ENCODE measurements at places on chromosomes 5 and 9.

DNA sequence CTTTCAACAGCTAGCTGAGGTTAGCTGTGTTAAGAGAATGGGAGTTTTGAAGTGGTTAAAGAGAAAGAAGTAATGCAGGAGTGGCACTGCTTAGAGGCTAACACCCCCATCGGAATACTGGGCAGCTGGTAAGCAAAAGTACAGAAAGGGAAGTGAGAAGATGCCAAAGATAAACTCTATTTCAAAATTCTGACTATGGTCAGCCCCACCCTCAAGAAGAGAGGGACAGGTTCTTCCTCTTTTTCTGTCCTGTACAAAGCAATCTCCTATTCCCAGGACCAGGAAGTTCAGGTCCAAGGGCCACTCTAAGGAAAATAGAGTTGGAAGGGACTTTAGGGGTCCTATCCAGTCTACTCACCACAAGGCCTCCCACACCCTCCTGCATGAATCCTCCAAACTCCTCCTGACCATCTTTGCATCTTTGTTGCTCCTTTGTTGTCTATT lies 45.9 kb upstream of the JAK2 start:
- DNase-seq, result no peak

DNA sequence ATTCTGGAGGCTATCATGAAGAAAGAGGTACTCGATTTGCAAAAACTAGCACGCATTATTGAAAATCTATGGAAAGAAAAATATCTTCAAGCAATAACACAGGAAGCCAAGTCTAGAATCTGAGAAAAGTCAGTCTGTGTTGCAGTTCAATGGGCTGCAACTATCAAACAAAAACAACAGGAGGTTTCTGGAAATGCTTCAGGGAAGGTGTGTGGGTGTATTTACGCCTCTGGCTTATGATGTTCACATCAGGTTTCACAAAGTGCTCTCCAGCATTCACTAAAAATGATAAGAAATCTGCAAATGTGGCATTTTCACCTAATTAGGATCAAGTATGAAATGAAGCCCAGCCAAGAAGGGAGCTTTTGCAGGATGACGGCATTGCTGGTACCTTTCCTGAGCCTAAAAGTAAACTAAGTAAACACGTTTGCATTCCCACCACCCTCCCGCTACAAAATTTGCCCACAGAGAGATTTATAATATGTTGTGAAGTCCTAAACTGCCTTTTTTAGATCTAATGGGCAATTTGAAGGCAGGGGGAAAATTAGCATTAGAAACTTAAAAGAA lies 146.4 kb downstream of the GABRB2 start:
- no peak for DNase-seq

DNA sequence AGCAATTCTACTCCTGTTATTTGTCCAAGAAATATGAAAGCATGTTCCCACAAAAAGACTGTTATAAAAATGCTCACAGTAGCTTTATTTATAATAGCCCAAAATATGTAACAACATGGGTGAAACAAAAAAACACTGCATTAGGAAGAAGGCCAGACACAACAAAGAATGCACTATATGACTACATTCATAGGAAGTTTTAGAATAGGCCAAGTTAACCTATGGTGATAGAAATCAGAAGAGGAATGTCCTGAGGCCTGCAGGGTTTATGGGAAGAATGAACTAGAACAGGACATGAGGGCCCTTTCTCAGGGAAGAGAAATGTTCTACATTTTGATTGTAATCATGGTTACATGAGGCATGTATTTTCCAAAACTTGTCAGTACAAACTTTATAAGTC lies 24.7 kb upstream of the TAS2R1 start:
- DNase-seq, result no peak

DNA sequence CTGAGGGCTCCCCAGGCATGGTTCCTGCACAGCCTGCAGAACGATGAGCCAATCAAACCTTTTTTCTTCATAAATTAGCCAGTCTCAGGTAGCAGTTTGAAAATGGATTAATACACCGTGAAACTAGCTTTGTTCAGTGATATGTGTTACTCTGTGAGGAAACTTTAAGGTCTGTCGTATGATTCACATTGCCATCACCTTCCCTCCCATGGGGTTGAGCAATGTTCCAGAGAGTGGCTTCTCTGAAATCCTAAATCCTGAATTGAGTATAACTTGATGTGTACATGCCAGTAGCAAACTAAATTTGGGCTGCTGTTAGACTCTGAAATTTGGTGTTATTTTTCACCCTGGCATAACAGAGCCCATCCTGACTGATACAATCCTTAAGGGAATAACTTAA lies 866.4 kb upstream of the C9orf72 start:
- DNase-seq, result no peak

DNA sequence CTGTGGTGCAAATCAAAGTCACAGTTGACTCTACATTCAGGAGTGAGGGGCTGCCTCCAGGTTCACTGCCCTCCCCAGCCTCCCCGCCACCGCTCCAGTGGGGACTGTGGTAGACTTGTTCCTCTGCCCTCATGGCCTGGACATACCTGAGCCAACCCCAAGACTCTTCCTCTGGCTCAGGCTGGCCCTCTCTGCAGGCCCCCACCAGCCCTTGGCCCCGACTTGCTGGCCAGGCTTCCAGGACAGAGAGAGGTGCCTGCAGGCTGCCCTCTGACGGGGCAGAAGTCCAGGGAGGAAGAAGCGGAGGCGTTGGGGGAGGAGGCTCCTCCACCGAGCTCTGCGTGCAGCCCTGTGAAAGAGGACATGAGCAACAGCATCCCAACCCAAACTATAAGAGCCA lies 2.8 kb upstream of the SARDH start:
- no peak for DNase-seq

GRCh38 chr5:172396220-172396619 lies 58.1 kb downstream of the SH3PXD2B start:
- no peak for DNase-seq

DNA sequence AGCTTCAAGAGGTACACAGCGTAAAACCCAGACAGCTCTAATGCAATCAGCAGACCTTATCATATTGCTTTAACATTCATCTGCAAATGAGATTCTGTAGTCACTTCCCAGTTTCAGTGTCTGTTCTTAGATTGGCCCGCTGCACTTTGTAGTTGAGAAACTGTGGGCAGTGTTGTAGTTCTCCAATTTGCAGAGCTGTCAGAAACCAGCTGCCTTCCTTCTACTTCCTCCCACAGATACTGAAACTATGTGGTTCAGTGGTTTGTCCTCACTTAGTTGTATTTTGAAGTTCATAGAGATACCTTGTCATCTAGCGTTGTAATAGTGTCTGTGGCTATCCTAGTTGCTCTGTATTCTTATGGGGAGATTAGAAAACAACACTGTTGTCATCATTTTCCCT lies 39.6 kb upstream of the TRIM36 start:
- peak; percentile 29 for DNase-seq

GRCh38 chr5:57442080-57442839 lies 40.4 kb downstream of the ACTBL2 start:
- DNase-seq, result no peak

DNA sequence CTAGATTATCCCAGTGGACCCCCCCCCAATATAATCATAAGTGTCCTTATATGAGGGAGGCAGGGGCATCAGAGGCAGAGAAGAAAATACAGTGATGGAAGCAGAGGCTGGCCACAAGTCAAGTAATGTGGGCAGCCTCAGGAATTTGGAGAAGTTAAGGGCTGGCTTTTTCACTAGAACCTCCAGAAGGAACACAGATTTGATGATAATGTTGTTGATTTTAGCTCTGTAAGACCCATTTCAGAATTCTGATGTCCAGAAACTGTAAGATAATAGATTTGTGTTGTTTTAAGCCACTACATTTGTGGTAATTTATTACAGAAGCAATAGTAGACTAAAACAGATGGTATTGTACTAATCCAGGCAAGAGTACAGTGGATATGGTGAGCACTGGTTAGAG lies 36.3 kb upstream of the LRRTM2 start:
- DNase-seq, result no peak

GRCh38 chr9:75438716-75439115 lies 350.4 kb downstream of the OSTF1 start:
- no peak for DNase-seq

GRCh38 chr9:98357921-98358535 lies 102.6 kb upstream of the TBC1D2 start:
- DNase-seq, result no peak

- no peak for DNase-seq
Observed at GRCh38 chr5:132281856-132282614, 12.2 kb upstream of the SLC22A4 start.

DNA sequence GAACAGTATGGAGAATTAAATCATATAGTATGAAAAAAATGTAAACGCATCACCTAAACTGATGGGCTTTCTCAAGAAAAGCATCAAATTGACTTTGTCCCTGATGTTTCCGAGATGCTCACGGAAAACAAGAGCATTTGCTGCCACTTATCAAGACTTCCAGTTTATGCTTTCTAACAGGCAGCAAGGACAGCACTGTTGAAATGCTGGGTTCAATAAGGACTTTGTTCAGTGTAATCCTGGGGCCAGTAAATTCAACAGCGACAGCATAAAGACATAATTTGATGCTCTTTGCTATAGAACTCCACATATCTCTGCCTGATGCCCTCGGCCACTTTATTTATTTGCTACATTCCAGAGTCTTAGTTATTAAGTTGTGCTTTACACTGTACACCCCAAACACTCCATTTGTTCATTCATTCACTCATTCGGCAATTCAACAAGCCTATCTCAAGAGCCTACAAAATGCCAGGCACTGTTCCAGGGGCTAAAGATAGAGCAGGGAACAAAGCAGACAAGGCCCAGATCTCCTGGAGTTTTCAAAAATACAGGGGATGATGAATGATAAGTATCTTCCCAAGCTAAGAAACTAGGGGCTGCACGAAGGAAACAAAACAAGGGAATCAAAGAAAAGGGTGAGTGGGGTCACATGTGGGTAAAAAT lies 294.6 kb downstream of the ZNF608 start:
- DNase-seq, result no peak

DNA sequence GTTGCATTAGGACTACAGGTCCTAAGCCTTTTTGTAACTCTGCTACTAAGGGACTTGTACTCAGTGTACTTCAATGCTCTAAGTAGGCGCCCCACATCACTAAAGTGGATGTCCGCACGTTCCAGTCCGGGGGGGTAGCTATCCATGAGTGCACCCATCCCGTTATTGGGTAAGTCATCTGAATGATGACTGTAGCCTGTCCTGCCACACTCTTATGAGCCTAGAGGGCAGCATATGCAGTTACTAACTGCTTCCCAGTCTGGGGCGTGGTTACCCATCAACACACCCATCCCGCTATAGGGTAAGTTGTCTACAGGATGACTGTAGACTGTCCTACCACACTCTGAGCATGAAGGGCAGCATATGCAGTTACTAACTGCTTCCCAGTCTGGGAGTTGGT lies 1053.9 kb downstream of the PTPRD start:
- DNase-seq, result no peak

- no peak for DNase-seq
Observed at GRCh38 chr5:82265047-82265446, 13.1 kb downstream of the RPS23 start.

DNA sequence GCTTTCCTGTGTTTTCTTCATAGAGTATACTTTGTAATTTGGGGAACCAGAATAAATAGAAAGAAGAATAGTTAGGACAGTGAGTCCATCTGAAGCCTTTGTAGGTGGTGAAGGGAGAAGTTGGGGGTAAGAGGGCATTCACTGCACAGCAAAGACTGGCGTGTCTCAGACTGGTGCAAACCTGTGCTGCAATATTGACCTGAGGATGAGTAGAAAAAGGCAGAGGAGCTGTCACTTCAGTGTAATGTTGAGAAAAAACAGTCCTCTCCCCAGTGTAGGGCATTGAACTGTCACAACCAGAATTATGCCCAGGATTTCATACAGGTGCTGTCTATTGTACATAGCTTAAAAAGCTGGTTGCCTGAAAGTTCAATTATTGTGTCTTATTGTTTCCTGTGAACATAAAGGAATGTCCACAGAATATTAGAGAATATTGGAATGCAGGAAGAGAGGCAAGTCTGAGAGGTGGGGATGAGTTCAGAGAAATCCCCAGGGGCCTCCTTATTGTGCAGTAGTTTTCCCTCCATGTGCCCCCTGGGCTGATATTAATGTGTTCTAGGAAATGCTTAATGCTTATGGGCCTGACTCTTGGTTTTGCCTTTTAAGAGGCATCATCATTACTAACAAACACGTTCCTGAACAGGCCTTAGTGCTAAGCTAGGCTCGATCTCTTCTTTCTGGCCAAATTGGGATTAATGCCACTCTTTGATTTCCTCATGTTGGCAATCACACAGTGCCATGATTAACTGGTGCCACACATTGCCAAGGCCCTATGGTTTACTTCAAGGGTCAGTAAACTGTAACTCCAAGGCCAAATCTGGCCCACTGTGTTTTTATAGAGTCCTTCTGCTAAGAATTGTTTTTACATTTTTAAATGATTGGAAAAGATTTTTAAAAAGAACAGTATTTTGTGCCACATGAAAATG lies 34.0 kb downstream of the DAPK1 start:
- DNase-seq, result no peak

- DNase-seq, result no peak
Observed at GRCh38 chr5:128405159-128405558, 132.9 kb downstream of the FBN2 start.

- DNase-seq, result peak; percentile 89
Observed at GRCh38 chr9:129131300-129132145, 20.3 kb downstream of the PTPA start.

DNA sequence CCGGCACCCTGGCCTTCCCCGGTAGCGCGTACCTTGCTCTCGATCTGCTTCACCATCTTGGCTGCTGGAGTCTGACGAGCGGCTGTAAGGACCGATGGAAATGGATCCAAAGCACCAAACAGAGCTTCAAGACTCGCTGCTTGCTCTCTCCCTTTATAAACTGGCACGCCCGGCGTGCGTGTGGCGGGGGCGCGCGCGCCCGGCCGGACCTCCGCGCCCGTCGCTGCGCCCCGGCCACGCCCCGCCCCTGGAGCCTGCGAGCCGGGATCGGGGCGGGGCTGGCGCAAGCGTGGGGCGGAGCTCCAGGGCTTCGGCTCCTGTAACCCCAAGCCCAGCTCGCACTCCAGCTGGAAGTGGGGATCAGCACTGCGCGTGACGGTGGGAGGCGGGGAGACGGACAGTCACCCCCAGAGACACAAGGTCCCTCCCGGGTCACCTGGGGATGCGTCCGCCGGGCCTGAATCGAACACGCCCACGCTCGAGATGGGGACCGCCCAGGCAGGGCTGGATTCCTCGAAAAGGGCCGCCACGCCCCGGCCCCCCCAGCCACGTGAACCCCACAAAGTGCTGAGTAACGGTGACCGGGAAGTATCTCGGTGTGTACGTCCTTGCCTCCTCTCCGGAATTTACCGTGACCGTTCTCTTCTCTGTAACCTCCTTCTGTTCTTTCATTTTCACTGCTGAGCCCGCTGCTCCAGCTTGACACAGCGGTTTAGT lies at the start of gene TXN:
Gene TXN, minus strand, starts transcription at position 128 of the 717 bp plus-strand sequence. Its CDS starts 72 bp downstream, at position 56.
- DNase-seq, result peak; percentile 71

DNA sequence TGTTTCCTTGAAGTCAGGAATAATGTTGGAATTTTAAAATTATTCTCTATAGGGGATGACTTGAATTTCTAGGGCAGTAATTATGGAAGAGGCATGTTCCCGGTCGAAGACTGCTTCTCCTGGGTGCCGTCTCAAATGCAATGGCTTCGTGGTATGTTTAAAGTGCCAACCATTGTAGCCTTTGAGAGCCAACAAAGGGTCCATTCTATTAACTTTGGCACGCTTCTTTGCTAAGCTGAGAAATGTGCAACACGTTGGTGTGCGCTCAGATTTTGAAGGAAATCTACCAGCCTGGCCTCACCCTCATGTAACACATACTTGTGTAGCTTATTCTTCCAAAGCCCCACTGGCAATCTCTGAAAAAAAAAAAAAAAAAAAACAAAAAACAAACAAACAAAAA lies 221.2 kb upstream of the ANKH start:
- no peak for DNase-seq
